ENCODE measurements at places on chromosomes 3 and 15.

DNA sequence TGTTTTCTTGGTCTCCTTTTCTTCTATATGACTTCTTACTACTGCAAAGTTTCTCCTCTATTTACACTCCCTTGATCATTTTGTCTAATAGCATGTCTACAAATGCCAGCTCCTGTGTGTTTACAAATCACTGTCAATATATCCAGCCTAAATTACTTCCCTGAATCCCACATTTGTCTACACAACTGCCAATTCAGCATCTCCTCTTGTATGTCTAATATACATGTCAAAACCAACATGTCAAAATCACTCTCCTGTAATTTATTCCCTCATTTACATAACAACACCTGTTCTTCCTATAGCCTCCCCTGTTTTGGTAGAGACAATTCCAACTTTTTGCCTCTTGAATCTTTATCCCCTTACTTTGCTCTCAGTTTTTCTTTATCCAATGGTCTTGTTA lies 359.3 kb downstream of the PLOD2 start:
- DNase-seq: no peak

- DNase-seq: no peak
These were observed 161.3 kb downstream of the ABHD5 start for GRCh38 chr3:43852066-43852465.

DNA sequence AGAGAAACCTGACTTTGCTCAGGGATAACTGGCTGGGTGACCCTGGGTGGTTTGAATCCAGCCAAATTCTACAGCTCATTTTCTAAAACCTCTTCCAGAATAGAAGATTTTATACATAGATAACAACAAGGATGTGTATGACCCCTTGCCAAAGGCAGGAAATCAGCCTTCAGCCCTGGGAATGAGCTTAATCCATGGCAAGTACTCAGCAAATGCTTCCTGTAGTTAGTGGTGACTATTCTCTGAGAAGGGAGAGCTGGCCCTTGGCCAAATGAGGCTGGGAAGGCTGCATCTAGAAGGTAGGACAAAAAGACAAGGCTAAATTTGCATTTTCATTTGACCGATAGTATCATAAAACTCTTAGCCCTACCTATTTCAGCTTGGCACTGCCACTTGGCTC lies 4.6 kb upstream of the HACD3 start:
- no peak for DNase-seq

GRCh38 chr3:113436809-113437208 lies 4.5 kb downstream of the CFAP44 start:
- no peak for DNase-seq

- no peak for DNase-seq
These were observed 41.8 kb downstream of the CHCHD6 start for GRCh38 chr3:126745760-126746394.

- DNase-seq: no peak
These were observed 81.0 kb upstream of the ZPLD1 start for GRCh38 chr3:102353805-102354204.

DNA sequence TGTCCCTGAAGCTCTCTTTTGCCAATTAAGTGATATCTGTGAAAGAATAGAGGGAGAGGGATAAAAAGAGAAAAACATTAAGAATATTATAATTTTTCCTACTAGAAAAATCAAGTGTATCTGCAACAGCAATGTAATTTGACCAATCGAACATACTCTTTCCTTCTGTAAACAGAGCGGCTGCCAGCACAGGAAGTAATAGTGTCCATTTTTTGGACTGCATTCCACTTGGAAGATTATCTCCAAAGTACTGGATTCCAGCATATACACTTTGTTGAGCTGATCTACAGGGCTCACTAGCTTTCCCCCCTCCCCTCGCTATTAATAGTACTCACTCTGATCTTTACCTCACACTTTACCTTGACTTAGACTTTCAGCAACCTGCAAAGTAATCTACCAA lies 90.4 kb downstream of the SUCLG2 start:
- DNase-seq: no peak

DNA sequence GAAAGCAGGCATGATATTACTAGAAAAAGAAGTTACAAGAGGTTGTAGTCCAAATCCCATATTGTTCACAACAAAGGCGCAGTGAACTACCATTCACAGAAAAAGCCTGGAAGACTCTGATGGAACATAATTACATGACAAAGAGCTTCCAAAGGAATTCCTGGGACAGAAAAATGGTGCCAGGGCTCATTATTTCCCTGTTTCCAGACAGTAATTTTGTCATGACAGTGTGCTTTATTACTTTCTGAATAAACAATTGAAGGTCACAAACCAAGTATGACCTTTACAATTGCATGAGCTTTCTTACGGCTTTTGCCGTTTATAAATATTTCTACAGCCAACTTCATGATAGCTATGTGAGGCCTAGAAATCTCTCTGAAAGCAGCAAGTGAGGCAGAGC lies 61.0 kb downstream of the CYFIP1 start:
- no peak for DNase-seq

DNA sequence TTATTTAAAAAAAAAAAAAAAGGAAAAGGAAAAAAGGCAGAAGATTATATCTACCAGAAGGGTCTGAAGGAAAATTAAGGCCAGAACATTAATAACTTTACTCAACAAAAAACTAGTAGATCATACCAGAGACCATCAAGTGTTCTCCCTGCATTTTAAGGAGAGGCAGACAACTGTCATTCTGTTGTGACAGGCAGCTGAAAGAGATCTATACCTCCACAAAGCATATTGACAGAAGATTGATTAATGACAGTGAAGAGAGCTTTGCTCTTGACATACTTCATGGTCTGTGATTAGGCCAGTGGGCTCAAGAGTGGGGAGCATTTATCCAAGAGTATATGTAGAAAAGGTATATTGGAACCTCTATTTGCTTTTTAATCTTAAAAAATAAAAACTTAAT lies 248.4 kb downstream of the CDIN1 start:
- DNase-seq: no peak

GRCh38 chr3:121985846-121986245 lies 36.2 kb downstream of the ILDR1 start:
- no peak for DNase-seq

GRCh38 chr3:40307176-40307575 lies 2.3 kb upstream of the EIF1B start:
- DNase-seq: no peak

DNA sequence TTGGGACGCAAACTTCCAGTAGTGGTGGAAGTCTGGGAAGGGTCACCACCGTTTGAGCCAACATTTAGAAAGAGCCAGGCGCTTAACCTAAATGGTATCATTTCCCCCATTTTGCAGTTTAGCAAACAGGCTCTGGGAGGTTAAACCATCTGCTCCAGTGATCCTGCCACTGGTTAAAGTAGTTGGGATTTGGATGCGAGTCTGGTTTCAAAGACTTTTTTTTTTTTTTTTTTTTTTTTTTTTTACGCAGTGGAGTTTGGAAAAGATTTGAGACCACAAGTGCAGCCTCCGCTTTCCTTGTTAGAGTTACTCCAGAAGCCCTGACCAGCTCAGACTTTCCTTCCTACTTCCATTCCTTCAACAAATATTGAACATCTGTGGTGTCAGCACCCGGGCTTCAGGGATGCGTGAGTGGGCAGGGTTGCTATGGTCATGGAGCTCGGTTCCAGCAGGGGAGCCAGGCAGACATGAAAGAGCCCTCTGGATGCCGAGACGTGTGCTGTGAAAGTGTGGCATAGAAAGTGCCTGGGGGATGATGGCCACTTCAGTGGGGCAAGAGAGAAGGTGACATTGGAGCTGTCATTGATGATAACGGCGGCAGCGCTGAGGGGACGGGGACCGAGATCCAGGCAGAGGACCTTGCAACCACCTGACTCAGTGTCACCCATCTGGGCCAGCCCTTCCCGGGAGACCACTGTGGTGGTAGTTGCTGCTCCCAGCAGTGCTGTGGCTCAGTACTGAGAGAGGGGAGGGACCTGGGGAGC lies 1.1 kb upstream of the RNU6-1 start:
- no peak for DNase-seq

GRCh38 chr3:132786890-132787289 lies 64.7 kb upstream of the NPHP3 start:
- DNase-seq: no peak

DNA sequence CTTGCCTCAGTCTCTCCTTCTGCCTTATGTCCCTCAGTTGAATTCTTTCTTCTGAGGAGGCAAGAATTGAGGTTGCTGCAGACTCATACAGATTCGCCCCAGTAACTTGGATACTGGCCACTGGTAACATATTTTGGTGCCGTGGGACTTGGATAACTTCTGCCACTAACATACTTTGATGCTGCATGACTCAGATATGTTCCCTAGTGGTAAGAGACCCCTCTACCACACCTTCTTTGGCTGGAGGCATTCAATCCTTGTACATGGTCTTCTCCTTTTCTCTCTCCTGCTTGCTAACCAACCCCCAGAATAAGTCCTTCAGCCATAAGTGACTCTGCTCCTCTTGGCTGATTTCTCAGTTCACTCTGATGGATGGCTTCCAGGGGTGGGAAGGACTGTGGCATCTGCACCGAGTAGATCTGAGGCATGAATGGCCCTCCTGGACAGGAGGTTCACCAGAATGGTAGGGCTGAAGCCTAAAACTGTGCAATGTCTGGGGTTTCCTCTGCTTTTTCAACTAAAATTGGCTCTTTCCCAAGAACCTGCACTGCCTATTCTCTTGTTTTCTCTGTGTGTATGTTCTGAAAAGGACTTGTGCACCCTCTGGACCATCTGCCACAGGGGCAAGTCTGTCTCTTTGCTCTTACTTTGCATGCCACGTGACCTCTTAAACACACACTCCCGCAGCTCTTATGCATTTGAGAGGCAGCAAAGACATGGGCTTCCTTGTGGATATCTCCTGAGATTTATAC lies 55.5 kb upstream of the FSTL1 start:
- DNase-seq: no peak

GRCh38 chr3:29610781-29611180 lies 329.9 kb downstream of the RBMS3 start:
- DNase-seq: no peak

DNA sequence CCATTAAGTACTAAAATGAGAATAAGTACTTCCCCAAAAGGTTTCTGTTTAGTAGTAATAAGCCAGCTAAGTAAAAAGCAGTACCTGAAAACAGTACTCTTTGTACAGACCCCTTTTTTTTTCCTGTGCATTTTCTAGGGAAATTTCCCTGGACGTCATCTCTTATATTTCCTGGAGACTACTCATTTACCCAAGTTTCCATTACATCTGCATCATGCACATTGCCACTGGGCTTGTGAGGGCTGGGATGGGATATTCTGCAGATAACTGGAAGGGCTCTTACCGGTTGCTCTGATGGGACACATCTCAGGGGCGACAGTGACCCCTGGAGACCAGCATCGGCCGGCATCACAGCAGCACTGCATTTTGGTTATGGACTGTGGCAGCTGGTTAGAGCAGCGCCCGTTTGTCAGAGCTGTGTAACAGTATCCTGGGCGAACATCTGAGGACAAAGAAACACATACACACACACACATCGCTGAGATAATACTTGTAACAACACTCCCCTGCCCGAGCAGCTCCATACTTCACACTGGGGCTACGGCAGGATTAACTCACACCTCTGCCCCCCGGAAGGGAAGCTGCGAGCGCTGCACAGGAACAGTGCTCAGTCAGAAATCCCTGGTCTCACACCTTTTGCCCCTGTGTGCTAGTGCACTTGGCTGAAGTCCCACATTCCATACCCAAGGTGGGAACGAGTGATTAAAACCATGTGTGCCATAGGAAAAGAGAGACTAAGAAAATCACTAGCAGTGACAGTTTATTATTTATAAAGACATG lies 124.9 kb downstream of the FBN1 start:
- no peak for DNase-seq

DNA sequence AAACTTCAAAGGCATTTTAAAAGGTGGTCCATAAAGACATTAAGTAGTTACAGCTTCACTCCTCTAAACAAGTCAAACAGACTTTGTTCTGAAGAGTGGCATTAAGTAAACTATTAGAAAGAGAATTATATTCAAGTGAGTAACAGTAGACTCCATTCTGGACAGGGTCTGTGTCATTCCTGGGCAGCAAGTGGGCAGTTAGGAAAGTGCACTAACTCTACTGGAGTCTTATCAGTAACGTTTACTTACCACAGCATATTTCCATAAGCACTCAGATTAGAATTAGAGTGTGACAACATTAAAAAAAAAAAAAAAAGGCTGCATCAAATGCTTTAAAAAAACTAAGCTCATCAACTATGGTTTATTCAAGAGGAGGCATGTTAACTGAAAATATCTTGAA lies 10.6 kb downstream of the UBR1 start:
- no peak for DNase-seq

- DNase-seq: no peak
These were observed 674.4 kb downstream of the NTRK3 start for GRCh38 chr15:87582169-87582568.

GRCh38 chr15:72790302-72790910 lies 6.8 kb upstream of the ADPGK start:
- no peak for DNase-seq

DNA sequence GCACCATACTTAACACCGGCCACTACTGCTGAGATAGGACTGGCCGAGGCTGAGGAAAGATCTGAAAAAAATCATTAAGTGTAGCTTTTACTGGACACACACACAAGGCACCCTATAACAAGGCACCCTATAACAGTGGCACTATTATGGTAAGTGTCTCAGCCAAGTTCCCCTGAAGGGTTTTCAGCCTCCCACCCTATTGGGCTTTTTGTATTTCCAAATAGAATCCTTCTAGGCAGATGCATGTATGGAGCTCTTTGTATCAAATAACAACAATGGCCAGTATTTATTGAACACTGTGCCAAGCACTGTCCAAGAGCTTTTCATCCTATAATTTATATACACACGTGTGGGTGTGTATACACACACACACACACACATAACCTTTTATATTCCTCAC lies 6.7 kb upstream of the DNAJA4 start:
- DNase-seq: no peak

DNA sequence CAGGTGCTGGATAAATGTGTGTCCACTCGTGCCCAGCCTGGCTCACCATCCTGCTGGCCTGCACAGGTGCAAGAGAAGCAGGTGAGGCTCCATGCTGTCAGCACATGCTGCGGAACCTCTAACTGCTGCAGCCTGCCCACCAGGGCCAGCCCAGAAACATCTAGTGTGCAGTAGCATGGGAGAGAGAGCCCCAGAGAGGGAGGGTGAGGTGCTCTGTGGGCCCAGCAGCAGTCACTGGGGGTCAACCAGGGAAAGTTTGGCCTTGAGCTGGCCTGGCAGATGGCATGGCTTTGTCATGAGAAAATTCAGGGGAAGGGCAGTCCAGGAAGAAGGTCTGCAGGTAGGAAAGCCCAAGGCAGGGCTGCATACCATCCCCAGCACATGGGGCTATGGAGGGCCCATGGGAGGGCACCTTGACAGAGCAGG lies 18.2 kb upstream of the PRR23E start:
- no peak for DNase-seq

GRCh38 chr3:44226573-44226972 lies 15.1 kb upstream of the TOPAZ1 start:
- no peak for DNase-seq

- no peak for DNase-seq
These were observed 67.8 kb upstream of the SEC61A1 start for GRCh38 chr3:127984241-127984975.

DNA sequence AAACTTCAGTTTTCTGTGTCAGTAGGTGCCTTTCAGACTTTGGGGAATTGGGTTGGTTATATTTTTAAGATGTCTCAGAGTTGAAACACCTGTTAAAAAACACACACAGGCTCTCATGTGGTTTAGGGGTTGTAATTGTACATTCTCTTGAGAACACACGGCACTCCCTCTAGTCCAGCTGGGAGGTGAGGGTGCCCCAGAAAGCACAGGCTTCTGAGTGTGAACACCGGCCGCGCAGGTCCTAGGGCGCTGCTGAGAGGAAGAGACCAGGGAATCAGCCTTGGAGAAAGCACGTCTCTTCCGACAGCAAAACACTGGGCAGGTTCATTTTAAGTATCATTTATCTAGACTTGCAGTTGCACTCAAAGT lies 68.0 kb upstream of the RPL35A start:
- no peak for DNase-seq

All from activated T-helper 1 cell treated with anti-CD3 and anti-CD28 coated beads, Interleukin-2, amount 50 U/mL, for 16 hours (primary cell).